ENCODE measurements at places on chromosomes 16 and 17.

GRCh38 chr17:77446940-77447634 lies 306.3 kb downstream of the SEC14L1 start:
- DNase-seq: no peak

DNA sequence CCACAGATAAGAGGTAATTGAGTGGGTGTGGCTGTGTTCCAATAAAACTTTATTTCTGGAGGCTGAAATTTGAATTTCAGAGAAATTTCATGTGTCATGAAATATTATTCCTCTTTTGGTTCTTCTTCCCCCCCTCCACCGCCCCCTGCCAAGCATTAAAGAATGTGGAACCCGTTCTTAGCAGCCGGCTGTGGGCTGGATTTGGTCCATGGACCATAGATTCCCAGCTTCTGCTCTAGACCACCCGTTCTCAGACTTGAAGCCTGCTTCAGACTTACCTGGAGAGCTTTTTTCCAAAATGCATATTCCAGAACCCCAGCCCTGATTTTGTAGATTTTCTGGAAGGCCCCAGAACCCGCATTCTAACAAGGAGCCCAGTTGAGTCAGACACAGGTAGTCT lies 15.1 kb upstream of the LASP1NB start:
- no peak for DNase-seq

- DNase-seq: no peak
These were observed 105.5 kb upstream of the AXIN2 start for GRCh38 chr17:65666876-65667321.

GRCh38 chr17:79073706-79074088 lies 927 bp upstream of the ENGASE start:
- DNase-seq: no peak

DNA sequence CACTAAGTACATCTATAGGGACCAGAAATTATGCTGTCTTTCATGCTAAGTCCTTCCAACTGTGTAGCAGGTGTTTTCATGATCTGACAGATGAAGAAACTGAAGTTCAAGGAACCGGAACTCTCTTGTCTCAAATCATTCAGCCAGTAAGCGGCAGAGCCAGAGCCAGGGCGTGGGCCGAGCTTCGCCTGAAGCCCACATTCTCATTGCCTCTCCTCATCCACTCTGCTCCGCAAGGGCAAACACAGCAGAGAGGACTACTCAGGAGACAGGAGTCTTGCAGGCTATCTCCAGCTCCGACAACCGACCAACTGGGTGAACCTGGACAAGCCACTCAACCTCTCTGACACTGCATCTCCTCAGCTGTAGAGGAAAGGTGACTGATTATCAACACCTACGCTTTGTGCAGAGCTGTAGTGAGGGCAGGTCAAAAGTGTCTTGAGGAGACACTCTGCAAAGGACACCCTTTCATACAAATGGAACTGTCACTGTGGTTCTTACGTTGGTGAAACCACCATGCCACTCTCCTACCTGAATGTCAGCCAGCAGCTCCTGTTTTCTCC lies 72.9 kb downstream of the CYTH1 start:
- DNase-seq: no peak

- no peak for DNase-seq
These were observed 475.9 kb downstream of the GRIN2A start for GRCh38 chr16:9706217-9706836.

DNA sequence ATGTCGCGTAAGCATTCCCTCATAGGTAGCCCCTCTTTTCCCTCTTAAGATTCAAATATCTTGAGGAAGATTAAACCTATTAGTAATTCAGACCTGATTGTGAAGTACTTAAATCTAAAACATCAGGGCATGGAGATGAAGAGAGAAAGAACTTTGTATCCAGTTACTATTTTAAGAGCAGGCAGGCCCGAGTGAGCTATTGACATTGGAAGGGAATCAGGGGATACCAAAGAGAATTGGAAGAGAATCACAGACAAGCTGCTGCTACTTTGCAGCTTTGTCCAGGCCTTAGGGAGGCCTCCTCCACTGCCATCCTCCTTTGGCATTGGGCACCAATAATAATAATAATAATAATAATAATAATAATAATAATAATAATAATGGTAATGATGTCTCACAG lies 170.5 kb downstream of the MRTFB start:
- DNase-seq: no peak

GRCh38 chr16:75320435-75320834 lies 69.0 kb upstream of the BCAR1 start:
- no peak for DNase-seq

DNA sequence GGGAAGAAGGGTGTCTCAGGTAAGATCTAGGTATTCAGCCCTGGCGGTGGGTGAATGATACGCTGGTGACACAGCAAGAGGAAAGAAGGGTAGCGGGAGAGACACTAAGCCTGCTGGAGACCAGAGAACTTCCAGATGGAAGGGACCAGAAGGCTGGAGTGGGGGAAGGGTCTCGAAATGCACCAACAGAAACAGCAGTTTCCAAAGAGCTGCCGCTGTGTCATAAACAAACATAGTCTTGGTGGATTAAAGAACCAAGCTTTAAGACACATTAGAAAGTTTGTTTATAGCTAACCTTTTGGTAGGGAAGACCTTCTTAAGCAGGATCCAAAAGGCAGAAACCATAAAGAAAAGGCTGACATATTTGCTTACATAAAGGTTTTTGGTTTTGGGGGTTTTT lies 20.9 kb downstream of the TRPV3 start:
- DNase-seq: no peak

DNA sequence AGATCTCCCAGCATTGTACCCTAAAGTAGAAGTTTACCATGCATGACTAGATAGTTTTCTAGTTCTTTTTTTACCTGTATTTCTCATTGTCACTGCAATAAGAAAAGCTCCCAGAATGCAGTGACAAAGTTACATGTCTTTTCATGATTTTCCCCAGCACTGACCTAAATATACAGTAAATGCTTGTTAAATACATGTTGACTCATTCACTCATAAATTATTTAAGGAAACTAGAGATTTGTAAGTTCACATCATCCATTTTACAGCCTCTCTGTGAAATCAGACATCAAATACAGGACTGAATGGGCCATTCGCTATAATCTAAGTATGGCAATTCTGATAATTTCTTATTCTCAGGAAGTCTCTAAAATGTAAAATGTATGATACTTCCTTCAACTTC lies 258.9 kb upstream of the AXIN2 start:
- no peak for DNase-seq

DNA sequence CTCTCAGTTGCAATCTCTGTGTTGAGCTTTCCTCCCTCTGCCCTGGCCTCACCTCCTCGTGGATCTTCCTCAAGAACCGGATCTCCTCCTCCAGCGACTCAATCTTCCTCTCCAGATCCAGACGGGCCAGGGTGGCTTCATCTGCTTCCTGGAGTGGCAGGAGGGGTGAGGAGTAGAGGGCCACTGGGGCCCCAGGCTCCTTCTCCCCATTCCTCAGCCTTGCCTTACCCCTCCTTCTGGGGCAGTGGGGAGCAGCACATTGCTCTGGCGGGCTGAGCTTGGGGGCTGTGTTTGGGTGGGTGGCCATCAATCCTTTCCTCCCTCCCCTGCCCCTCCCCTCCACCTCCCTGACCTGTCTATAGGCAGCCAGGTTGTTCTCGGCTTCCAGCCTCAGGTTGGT lies 1.6 kb downstream of the GFAP start:
- no peak for DNase-seq

- no peak for DNase-seq
These were observed 1.9 kb upstream of the PRRT2 start for GRCh38 chr16:29809850-29810698.
